Amniotic stem cell (primary cell): ENCODE measurements at places on chromosomes 16 and 17.

DNA sequence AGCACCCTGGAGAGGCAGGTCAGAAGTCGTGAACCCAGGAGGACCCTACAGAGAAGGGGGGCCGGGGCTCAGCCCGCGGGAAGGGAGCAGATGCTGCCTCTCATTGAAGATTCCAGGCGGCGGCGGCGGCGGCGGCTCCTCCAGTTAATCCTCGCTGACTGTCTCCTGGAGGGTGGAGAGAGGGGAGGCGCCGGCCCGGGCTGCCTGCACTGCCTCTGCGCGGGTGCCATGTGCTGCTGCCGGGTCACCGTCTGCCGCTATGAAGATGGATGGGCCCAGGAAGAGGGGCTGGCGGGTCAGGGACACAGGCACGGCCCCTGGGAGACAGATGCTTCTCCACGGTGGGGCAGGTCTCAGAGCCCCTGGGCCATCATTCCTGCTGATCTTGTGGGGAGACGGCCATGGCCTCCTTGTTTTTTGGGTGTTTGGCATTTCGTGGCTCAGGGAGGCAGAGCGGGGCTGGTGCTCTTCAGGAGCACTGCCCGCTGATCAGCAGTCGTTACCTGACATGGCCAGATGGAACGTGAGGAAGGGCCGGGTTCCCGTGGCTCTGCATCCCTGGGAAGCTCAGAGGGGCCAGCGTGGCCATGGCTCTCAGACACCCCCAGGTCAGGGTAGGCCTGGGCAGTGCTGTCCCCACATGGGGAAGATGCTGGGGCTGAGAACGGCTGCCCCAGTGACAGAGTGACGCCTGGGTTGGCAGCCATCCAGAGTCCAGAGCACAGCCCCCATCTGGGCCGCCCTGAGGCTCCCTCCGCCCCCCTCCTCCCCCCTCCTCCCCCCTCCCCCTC, 36.1 kb downstream of the GINS2 start:
- DNase-seq: no peak

- DNase-seq: no peak
Observed at GRCh38 chr16:50616883-50617645, 64.0 kb downstream of the SNX20 start.

- no peak for DNase-seq
Observed at GRCh38 chr16:15881794-15882379, 6.5 kb downstream of the CEP20 start.

DNA sequence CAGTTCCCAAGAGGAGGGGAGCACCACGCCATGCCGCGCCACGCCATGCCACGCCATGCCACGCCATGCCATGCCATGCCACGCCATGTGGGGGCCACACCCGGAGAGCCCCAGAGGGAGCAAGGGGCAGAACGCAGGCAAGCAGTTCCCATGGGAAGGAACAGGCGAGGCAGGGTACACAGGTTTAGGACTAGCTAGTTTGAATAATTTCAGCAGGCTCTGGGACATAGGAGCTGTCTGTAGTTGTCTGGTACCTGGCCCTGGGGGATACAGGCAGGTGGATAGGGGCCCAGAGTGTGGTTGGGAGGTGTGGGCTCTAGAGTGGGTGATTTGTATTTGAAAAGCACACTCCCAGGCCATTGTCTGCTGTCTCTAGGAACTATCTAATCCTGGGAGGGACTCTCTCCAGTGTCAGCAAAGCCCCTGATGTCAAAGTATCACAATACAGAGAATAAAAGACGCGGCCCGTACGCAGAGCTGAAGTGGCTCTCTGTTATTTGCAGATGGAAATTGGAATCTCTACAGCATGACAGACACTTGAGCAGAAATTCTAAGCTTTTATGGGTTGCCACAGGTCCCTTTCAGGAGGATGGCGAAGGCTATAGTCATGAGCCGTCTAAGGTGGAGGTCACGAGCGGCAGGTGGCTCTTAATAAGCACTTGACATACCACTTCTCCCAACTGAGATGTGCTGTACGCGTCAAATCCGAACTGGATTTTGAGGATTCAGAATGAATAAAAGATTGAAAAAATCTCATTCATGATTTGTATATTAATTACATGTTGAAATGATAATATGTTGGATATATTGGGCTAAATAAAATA, 220.8 kb upstream of the TNRC6C start:
- no peak for DNase-seq

- no peak for DNase-seq
Observed at GRCh38 chr16:7333180-7333725, 608 bp downstream of the RBFOX1 start.

- no peak for DNase-seq
Observed at GRCh38 chr17:68511254-68511670, 968 bp upstream of the PRKAR1A start.

DNA sequence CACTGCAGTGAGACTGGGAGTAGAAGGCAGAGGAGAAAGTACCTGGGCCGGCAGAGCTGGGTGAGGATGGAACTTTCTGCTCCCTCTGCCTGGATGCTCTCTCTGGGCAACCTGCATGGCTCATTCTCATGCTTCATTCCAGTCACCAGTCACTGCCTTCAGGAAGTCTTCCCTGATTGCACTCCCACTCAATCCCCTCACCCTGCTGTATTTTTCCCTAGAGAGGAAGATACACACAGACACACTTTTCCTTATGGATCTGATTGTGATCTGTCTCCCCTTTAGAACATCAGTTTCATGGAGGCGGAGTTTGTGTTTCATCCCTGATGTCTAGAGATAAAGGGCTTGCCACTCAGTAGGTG, 44.9 kb downstream of the MEAK7 start:
- no peak for DNase-seq

DNA sequence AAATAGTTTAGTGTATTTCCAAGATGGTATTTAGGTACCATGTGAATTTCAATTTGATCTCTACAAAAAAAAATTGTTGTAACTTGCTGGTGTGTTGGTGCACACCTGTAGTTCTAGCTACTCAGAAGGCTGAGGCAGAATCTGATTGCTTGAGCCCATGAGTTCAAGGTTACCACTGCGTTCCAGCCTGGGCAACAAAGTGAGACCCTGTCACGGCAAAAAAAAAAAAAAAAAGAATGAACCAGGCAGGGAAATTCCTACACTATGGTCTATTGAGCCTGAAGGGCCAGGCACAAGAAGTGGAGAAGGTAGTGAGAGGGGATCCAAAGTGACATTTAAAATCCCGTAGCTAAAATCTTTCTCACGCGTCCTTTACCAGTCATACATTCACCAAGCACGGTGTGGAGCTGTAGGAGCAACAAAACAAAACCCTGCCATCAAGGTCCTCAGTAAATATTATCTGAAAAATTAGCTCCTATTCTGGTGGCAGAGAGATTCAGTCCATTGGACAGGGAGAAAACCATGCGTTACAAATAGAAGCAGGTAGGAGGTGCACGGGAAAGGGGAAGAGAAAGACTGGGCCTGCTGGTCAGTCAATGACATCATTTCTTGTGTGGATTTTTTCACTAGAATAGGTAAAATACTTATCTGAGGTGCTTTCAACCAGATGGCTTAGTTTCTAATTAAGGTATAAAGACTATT, 27.3 kb downstream of the TXNDC11 start:
- DNase-seq: no peak

DNA sequence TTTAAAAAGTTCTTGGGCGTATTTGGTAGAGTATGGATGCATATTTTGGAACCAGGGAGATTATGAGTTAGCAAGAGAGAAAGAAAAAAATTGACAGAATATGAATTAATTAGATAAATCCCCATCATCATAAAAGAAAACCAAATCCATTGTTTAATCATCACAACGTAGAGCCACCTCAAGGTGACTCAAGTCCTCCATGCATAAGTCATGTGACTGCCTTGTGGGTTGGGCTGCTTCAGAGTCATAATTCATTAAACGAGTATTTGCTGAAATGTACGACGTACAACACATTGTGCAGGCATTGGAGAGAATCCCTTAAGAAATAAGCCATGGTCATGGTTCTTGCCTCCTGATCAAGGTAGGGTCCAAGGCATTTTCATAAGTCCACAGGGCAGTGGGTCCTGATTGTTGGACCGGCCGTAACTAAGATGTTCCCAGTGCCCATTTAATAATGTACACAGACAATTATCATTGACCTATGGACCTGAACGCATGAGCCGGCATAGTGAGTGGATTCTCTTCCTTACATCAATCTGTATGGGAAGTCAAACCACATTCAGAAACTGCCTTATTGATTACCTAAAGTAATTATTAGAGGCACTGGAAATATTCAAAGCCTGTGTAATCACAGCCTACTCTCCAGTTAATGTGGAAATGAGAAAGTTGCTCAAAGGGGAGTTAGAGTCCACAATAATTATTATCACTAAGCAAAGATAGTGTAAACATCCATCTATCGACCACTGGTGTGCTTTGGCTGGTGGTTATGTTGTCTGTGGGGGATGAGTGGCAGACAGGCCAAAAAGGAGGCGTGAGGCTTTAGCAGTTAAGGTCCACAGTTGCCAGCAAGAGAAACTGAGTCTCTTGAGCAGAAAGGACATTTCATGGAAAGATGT, 165.4 kb downstream of the PITPNC1 start:
- DNase-seq: no peak

DNA sequence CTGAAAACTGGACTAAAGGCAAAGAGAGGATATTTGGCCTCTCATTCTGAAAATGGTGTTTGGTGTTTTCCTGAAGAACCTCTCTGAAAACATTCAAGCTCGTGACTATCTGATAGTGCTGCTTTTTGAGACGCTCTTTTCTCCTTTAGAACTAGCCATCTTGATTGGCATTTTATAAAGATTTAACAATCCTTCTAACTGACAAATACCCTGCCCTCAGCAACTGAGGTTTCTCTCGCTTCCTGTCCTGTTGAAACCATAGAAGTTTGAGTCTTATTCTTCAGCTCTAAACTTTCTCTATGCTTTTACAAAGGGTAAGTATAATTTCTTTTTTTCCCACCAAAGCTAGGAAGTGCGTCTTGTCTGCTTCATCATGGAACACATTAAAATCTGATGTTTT, 13.3 kb downstream of the CNEP1R1 start:
- no peak for DNase-seq

DNA sequence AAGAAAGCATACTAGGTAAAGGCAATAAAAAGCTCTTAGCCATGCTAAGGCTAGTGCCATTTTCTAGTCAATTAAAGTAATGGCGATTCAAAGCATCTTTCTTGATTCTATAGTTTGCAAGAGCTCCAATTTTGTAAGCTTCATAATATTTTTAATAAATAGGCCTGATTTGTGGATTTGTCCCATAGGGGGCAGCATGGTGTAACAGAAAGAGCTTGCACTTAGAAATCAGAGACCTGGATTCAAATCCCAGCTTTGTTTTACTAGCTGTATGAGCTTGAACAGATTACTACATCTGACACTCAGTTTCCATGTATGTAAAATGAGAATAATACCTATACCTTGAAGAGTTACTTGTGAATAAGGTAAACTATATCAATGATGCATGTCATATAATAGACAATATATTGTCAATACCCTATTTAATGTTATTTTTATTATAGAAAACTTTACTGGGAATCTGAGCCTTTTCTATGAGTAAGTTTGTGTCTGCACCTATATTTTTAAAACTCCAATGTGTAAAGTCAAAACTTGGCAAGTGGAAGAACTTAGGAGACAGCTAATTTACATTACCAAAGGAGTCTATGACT, 93.6 kb upstream of the NOG start:
- no peak for DNase-seq

GRCh38 chr16:23827057-23827456, 8.7 kb upstream of the PRKCB start:
- no peak for DNase-seq

GRCh38 chr16:55171241-55171640, 152.8 kb upstream of the IRX6 start:
- no peak for DNase-seq

GRCh38 chr17:77594416-77595209, 363.9 kb upstream of the TNRC6C start:
- DNase-seq: no peak

DNA sequence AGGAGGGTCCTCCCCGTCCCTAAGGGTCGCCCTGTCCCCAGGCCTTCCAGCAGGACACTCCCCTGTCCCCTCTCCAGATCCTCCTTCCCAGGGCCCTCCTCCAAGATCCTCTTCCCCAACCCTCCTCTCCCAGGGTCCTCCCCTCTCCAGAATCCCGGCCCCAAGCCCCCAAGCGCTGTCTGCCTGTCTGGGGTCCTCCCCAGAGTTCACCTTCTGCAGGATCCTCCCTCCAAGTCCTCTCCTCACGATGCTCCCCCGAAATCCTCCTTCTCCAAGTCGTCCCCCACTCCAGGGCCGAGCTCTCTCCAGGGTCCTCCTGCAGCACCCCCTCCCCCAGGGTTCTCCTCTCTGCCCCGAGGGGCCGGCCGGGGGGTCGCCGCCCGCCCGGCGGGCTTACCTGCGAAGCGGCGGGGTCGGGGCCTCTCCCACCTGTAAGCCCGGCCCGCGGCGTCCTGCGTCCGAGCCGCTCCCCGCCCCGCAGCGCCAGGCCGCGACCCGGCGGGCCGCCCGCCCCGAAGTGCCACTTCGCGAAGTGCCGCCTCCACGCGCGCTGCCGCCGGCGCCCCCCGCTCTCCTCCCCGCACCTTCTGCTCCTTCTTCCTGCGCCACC, 678 bp upstream of the BAIAP2 start:
- no peak for DNase-seq

- DNase-seq: no peak
Observed at GRCh38 chr17:42675348-42675964, 1.3 kb downstream of the PLEKHH3 start.

DNA sequence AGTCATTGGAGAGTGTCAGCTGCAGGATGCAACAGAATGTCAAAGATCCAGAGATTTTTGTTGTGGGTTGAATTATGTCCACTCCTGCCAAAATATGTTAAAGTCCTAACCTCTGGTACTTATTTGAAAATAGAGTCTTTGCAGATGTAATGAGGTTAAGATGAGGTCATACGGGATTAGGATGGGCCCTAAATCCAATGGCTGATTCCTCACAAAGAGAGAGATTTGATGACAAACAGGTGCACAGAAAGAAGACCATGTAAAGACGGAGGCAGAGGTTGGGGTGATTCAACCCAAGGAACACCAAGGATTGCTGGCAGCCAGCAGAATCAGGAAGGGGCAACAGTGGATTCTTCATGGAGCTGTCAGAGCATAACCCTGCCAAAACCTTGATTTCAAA, 34.5 kb upstream of the USP22 start:
- DNase-seq: no peak

GRCh38 chr17:64423881-64424280, 25.0 kb upstream of the MILR1 start:
- DNase-seq: no peak

DNA sequence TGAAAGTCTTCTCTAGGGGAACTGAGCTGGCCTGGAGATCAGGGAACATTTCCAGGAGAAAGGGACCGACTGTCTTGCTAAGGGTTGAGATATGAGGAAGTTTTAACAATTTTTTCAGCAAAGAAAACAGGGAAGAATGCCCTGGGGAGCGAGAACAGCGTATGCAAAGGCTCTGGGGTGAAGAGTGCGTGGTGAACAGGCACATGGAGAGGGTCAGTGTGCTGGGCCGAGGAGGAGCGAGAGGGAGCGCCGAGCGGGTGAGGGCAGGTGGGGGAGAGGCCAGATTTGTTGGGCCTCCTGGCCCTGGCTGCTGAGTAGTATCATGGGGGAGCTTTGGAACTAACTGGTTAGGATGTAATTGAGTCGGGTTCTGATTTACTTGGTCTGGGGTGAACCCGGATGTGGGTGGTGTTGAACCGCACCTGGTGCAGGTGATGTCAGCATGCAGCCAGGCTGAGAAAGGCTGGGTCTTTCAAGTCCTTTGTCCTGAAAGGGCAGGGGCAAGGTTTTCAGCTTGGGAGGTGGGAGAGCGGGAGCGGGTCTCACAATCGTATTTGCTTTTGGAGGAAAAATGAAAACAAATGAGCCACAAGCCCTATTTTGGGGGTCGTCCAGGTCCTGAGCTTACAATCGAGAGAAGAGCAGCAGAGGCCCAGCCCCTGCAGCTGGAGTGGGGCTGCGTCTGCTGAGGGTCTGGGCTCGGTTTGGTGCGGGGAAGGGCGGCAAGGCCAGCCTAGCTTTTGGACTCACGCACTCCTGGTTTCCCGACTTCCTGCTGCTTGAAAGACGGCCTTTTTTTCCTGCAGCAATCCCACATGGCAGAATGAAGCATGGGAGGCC, 11.1 kb upstream of the WFDC1 start:
- DNase-seq: no peak
